ENCODE measurements at places on chromosomes 7 and 10.

- peak; percentile 81 for DNase-seq
Measured at GRCh38 chr10:63115732-63116383, 17.3 kb upstream of the NRBF2 start.

DNA sequence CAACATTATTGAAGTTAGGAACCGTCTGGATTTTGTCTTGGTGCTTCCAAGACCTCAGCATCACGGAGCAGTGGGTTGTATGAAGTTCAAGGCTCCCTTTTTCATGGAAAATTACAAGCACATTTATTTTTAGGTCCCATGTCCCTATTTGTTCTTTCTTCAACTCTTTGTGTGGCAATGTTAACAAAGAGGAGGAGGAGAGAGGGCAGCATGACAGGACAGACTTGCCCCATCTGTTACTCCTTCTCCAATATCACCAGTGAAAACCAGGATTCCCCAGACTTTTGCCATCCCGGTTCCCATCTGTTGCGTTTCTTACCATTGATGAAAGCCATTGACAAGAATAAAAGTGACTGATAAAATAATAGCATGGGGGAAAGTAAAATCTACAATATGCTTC lies 28.6 kb downstream of the EEPD1 start:
- no peak for DNase-seq

DNA sequence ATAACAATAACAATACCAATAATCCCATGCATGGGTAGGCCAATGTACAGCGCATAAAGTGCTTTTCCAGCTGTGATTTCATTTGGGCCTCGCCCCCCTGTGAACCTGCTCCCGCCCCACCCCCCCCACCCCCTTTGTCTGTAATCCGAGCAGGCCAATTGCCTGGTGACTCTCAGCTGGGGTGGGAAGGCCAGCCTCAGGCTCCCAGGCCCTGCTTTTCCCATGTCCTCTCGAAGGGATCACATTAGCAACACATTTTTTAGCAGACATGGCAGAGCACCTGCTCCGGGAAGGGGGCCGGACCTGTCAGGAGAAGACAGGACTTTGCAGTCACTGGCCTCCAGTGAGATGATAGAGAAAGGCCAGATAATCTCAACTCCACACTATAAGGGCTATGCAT lies 439.3 kb downstream of the RPS24 start:
- no peak for DNase-seq

DNA sequence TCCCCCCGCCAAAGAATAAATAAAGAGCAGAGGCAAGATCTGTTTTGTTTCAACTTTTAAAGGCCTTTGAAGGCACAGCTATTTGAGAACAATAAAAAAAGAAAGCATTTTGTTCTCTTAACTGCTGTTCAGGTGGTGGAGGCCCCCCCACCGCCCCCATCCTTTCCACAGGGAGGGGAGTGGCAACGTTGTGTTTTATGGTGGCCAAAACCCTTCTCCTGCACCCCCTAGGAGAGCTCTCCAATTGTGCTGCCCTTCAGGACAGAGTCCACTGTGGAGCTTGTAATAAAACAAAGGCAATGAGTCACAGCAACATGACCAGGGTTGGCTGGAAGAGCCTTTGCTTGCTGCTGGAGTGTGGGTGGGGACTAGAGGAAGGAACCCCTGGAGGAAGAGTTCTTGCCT lies 987.9 kb downstream of the KCNMA1 start:
- no peak for DNase-seq

All from C1 segment of cervical spinal cord (tissue), 14 donors.